Bronchial epithelial cell (primary cell): ENCODE measurements at places on chromosomes 12 and 14. TPM values are rescaled to one million over a fixed set of nuclear protein-coding genes. Genes with fewer than 3 reads are reported as not detected.

Gene PRKD1
- 0.53 and 1.0 TPM in 2 replicates for total RNA-seq

Gene KRT79
- under 0.01 and 0.26 TPM in 2 replicates for total RNA-seq

Gene SLC7A7
- 0.51 and 0.79 TPM in 2 replicates for total RNA-seq

Gene INHBE
- total RNA-seq = 0.26 and 1.3 TPM in 2 replicates

Gene SMIM41
- total RNA-seq = 0.13 and 0.26 TPM in 2 replicates

Gene SCAF11
- total RNA-seq = 38.7 and 42.2 TPM in 2 replicates

Gene ANKS1B
- 0.26 and 0.38 TPM in 2 replicates for total RNA-seq

Gene TSPAN9
- 5.0 and 9.0 TPM in 2 replicates for total RNA-seq

Gene TMEM119
- total RNA-seq = 0.79 TPM in 1 of 2 replicates, not detected in the other

Gene SCNN1A
- 54.5 and 57.7 TPM in 2 replicates for total RNA-seq

Gene ETV6
- total RNA-seq = 2.6 and 3.5 TPM in 2 replicates

Gene DEGS2
- total RNA-seq = 0.53 and 9.7 TPM in 2 replicates

Gene CAPRIN2
- 26.2 and 31.9 TPM in 2 replicates for total RNA-seq

Gene CAND1
- 92.1 and 109 TPM in 2 replicates for total RNA-seq

Gene KRT75
- total RNA-seq = 1.8 and 7.3 TPM in 2 replicates

- peak; percentile 85 for DNase-seq
Observed at GRCh38 chr14:68794130-68794850, 1.4 kb upstream of the ZFP36L1 start.

DNA sequence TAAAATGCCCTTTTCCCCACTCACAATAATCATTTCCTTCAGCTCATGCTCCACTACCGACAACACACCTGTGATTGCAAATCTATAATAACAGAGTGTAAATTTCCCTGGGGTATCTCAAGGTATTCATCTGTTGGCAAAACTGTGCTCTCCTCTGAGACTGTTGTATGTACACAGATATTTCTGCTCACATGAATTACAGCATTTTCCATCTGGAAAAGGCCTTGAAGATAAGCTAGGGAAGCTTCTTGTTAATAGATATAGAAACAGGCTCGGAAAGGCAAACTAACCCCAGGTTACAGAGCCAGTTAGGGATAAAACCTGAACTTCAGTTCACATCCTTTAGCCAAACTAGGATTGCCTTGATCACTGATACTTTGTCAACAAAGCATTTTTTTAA lies 210.4 kb upstream of the KRR1 start:
- DNase-seq = no peak

- DNase-seq = no peak
Observed at GRCh38 chr12:124515981-124516380, 51.4 kb downstream of the NCOR2 start.

- peak; percentile 89 for DNase-seq
Observed at GRCh38 chr12:100576331-100577036, 3.0 kb downstream of the GAS2L3 start.

DNA sequence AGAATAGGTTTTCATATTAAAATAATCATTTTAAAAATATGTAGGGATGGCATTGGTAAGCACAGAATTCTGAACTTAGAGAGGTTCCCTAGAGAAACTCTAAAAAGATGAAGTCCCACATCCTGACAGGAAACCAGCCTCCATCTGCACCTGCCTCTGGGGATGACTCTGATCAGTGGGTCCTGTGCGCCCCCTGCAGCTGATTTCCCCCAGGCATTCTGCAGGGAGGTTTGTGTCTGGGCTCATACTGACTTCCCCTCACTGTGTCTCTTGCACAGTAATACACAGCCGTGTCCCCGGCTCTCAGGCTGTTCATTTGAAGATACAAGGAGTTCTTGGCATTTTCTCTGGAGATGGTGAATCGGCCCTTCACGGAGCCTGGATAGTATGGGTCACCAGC lies 602.9 kb downstream of the TMEM121 start:
- no peak for DNase-seq

DNA sequence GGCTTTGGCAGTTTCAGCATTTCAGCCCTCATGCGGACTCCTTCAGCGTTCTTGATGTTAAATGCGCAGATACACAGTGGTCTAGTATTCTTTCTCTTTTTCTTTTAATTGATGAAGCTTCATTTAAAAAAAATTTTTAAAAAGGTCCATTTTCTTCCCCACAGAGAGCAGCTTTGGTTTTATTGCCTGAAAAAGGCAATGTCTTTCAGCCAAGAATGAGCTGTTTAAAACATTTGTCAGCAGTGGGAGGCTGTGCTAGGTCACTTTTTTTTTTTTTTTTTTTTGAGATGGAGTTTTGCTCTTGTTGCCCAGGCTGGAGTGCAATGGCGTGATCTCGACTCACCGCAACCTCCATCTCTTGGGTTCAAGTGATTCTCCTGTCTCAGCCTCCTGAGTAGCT lies 13.5 kb downstream of the KMT5A start:
- DNase-seq = no peak

DNA sequence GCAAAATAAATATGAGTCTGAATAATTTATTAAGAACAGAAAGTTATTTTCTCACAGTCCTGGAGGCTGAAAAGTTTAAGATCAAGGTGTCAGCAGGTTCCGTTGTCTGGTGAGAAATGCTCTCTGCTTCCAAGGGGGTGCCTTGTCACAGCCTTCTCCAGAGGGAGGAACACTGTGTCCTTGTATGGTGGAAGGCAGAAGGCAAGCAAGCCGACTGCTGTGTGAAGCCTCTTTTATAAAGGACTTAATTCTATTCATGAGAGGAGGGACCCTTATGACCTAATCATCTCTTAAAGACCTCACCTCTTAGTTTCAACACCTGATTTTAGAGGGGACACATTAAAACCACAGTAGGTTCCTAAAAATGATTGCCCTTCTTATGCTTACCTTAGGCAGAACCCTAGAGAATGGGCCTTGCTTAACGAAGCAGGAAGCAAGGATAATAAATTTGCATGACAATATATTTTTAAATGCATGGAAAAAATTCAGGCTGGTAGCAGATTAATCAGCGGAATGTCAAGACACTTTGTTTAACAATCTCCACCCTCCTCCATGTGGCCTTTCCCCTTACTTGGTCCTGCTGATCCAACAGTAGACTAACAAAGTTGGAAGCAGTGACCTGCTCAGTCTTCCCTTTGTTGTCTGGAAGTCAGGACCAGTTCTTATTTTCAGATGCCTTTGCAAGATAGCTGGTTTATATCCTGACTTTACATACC lies 154.9 kb downstream of the DYRK2 start:
- no peak for DNase-seq

GRCh38 chr14:33534632-33535031 lies 416.2 kb downstream of the EGLN3 start:
- no peak for DNase-seq

DNA sequence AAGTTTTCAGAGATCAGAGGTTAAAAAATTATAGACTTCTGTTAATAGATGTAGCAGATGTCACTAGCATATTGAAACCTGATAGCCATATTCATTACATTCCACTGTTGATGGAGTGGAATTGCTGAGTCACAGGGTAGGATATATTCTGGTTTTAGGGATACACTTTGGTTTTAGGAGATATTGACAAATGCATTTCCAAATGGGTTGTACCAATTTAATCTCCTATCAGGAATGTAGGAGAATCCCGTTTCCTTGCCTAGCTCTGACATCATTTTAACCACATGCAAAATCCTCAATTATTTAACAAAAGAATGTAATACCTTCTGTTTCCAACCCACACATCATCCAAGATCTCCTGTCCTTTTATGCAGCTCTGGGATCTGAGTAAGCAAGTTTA lies 30.7 kb upstream of the ESR2 start:
- DNase-seq = peak; percentile 52

DNA sequence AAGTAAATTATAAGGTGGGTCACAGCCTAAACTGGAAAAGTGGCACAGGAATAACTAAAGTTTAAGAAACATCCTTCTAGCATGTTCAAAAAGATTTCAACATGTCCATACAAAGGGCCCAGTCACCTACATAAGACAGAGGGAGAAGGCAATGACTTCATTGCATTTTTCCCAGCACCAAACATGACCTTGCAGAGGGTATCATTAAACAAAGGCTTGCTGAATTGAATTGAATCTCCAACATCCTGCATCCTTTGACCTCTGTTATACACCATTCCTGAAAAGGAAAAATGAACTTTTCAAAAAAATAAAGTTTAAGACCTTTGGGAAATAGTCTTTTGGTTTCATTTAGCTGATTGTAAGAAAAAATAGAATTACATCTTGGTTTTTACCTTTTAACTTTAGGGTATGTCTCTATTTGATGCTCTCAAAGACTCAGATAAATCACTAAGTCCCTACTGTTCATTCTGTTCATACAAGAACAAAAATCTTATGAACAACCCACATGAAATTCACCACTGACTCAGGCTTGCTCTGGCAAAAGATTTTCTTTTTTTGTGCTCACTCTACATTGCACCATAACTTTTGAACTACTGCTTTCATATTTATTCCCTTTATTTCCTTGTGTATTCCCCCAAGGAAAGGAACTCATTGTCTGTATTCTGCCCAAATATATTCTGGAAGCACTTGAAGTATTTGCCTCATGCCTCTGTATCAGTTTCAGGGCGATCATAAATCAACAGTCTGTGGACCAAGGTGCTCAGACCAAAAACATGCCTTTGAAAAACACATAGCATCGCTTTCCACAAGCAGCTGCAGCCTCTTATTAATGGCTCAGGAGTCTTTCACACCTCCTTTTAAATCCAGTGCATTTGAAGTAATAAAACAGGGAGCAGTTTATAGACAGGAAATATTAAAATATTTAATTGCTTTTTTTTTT lies 121.7 kb downstream of the DUSP6 start:
- peak; percentile 81 for DNase-seq

GRCh38 chr12:57934819-57935218 lies 6.5 kb upstream of the ATP23 start:
- DNase-seq = no peak

DNA sequence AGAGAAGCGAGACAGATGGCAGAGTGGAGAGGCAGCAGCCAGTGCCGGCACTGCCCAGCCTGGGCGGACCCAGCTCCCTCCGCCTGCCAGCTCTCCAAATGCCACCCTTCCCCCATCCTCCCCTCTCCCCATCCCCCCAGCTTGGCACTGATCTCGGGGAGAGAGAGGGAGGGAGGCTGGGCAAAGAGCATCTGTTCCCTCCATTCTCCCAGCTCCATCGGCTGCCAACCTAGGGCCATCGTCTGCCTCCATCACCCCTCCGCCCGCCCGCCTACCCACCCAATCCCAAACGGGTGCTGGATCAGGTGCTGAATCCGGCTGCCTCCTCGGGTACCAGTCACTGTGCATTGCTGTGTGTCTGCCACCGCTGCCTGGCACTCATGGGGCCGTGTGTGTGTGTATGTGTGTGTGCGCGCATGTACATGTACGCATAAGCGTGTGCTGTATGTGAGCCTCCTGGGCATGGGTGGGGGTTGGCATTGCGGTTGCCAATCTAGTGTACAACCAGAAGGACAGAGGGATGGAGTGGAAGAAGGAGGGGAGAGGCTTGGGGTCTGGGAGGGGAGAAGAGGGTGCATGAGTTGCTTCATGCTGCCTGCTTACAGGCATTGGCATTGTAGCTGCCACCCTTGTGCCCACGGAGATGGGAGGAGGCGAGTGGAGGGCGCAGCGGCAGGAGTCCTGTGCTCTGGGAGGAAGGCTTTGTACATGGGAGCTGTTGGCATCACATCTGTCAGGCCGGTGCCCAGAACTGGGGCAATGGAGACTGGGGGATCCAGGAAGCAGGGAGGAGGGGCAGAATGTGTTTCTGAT lies 38.4 kb downstream of the ZFHX2 start:
- no peak for DNase-seq

DNA sequence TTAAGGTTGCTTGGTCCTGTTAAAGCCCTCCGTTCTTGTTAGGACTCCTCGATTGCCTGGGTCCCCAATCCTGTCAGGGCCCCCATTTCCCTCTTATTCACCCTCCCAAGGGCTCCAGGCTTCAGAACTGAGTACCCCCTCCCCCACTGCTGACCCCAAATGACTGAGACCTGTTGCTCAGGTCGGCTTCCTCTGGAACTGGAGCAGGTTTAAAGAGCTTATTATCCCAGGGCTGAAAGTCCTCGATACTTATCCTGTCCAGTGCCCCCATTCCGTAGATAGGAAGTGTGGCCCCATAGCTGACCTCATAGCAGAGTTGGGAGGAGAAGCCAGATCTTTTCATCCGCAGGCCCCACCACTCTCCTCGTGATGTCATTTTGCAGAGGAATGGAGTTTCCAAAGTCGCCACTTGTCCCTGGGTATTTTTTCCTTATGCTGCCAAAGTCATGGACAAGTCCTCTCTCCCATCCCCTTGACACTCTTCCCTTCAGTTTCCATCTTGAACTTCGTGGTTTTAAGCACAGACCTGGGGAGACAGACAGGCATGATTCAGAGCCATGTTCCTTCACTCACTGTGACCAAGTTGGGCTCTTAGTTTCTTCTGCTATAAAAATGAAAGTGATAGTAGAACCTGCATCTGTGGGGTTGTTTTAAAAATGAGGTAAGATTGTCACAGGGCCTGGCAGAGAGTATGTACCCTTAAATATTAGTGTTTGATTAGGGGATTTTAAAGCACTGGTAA lies 1.2 kb downstream of the USP30 start:
- DNase-seq = no peak

DNA sequence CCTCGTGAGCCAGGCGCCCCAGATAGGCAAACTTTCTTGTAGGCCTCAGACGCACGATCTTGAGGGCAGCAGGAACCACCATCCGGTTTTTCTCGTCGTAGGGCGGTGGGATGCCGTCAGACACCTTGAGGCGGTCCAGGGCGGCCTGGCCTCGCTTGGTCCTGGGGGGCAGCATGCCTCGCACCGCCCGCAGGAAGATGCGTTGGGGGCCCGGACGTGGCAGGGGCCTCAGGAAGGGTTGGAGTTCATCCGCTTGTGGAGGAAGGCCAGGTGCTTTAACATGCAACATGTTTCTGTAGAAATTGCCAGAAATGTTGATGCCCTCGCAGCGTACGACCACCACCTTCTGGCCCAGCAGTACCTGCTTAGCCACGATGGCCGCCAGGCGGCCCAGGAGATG lies 5.5 kb upstream of the TSPAN9 start:
- no peak for DNase-seq

DNA sequence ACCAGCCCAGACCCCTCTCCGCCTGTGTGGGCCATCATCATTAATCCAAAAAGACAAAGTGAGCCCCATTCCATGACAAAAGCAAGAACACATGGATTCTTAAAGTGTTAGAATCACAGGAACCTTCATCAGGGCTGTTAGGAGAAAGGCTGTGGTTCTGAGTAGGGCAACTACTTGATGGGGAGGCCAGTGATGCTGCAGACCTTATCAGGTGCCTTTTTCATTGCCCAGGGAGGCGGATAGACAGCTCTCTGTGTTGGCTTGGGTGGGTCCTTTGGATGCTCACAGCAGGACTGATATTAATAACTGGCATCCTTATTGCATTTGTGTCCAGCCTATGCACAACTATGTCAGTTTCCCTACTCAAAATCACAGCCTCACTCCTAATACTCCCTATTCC lies 2.3 kb downstream of the HEBP1 start:
- no peak for DNase-seq

GRCh38 chr12:132514838-132515237 lies 24.9 kb downstream of the FBRSL1 start:
- DNase-seq = no peak
